Activated naive CD8-positive, alpha-beta T cell treated with anti-CD3 and anti-CD28 coated beads for 36 hours (primary cell): ENCODE measurements at places on chromosomes 2 and 18.

GRCh38 chr2:213129311-213129710 is 22.1 kb downstream of the IKZF2 start:
- DNase-seq, result no peak

- no peak for DNase-seq
Measured at GRCh38 chr18:24499814-24500213, 39.4 kb downstream of the HRH4 start.

- no peak for DNase-seq
Measured at GRCh38 chr18:6575908-6576307, 153.6 kb upstream of the ARHGAP28 start.

DNA sequence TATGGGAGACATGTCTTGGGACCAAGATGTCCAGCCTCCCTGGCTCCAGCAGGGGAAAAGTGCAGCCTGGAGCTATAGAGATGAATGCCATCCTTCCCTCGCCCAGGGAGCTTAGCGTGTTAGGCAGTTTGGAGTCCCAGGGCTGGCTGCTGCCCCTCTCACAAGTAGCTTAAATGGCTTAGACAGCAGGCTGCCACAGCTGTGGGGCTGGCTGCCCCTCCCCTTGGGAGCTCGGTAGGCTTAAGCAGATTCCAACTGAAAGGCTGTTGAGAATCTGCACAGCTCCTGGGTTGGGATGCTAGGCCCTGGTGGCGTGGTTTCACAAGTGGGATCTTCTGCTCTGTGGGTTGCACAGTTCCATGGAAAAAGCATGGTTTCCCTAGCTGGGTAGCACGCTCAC is 940.5 kb upstream of the DDX18 start:
- DNase-seq, result no peak

GRCh38 chr2:44599130-44599529 is 237.4 kb downstream of the CAMKMT start:
- DNase-seq, result no peak

DNA sequence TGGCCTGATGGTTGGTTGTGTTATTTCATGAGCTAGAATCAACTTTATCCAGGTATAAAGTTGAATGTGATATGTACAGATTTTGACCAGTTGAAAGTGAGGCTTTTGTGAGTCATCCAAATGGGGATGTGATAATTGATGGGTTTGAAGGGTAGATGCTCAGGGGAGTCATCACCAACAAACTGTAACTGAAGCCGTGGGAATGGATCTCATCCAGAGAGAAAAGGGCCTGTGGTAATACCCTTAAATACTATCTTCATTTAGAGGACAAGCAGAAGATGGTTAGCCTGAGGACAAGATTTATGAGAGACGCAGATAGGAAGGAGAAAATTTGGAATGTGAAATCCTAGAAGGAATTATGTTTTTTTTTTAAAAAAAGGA is 90.5 kb upstream of the MYO3B start:
- no peak for DNase-seq

- DNase-seq, result no peak
Measured at GRCh38 chr2:205948883-205949282, 137.1 kb downstream of the INO80D start.

- DNase-seq, result no peak
Measured at GRCh38 chr2:105416156-105416555, 17.3 kb upstream of the FHL2 start.

GRCh38 chr2:20333738-20334137 is 16.9 kb downstream of the PUM2 start:
- DNase-seq, result no peak

- DNase-seq, result no peak
Measured at GRCh38 chr2:20356042-20356441, 5.4 kb upstream of the PUM2 start.

DNA sequence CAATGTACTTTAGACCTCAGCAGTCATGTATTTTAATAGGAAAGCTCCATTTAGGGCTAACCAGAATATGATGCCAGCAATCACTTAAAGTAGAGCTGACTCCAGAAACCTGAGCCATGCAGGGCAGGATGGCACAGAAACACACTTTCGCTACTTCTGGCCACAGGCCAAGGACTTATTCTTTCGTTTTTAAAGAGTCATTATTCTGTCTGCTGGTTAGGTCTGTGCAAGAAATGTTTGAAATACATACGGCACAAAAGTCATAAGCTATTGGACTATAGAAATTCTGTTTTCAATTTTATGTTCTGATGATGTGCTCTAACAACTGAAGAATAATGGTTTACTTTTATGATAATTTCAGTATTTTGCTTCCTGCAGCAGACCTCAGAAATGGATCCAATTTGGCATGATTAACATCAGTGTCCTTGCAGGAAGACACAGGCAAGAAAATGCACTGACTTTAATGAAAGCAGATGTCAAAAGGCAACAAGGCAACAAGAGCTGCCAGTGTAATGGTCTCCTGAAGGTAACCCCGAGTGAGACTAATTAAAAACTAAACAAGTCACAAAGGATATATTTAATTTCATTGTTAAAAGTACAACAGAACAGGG is 114.4 kb upstream of the CHRNA1 start:
- no peak for DNase-seq

- DNase-seq, result no peak
Measured at GRCh38 chr18:68439642-68440041, 275.3 kb downstream of the TMX3 start.

DNA sequence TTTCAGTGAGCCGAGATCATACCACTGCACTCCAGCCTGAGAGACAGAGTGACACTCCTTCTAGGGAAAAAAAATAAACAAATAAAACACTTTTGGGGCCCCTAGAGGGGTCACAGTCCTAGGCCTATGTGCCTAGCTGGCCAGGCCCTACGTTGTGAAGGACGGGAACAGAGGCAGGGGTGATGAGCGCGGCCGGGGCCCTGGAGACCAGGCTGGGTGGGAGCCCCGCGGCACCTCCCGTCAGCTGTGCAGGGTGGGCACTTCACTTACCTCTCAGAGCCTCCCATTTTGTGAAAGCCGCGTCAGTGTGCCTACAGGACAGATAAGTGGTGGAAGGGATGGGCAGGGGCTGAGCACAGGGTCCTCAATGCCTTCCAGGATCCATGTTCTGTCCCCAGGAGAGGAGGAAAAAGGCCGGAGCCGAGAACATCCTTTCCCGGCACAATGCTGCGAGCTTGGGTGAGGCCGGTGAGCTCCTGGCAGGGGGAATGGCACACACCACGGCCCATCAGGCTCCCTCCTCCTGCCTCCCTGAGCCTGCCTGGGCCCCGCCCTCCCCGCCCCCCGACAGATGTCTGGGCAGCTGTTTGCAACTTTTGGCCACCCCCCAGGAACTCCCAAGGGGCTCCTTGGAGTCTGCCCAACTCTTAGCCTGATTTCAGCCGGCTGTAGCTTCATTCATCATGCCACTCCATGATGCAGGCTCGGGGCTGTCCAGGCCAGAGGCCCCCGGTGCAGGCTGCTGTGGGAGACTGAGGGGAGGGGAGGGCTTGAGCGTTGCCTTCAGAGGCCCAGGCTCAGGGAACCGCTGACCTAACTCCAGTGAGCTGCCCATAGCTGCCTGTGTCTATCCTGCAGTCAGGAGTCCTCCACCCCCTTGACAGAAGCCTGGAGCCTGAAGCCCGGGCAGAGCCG is 196.5 kb downstream of the TFCP2L1 start:
- DNase-seq, result no peak

- no peak for DNase-seq
Measured at GRCh38 chr2:101560780-101561315, 85.9 kb upstream of the RFX8 start.
